ENCODE measurements at places on chromosomes 13 and 19.

GRCh38 chr19:14248578-14249011 lies 42.6 kb upstream of the ADGRL1 start:
- no peak for DNase-seq

DNA sequence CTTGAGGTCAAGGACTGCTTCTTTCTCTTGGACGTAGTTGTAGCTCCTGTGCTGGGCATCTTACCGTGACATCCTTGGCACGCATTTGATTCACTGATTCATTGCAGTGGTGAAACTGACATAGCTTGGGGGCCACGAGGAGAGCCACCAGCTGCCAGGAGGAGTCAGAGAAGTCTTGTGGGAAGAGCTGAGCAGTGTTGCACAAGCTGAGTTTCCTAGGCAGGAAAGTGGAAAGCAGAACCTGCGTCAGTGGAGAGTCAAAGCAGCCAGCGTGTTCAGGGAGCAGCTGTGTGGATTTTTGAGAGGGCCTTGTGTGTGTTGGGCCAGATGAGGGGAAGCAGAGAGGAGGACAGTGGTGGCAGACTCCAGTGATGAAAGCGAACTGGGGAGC lies 5.3 kb upstream of the GPR183 start:
- DNase-seq, result peak; percentile 96

DNA sequence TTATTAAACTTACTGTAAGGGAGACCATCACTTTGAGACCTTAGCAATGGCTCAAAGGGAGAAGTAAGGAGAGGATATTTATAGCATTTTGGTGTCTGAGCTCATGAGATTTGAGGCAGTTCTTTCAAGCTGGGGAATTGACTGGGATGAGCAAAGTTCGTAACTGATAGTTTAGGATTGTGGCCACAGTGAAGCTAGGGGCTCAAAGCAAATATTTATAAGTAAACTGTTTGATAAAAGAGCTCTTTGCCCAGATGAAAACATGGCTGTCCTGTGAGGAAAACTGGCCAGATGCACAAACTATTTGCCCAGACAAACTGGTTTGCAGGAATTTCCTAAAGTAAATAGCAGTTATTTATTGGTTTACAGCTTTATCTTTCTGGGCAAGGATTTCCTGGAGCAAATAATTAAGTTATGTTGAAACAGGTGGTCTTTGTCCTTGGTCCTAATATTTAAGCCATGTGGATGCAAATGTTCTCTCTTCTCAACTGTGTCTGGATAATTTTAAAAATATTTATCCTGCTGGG lies 59.7 kb upstream of the TMTC4 start:
- DNase-seq, result no peak

DNA sequence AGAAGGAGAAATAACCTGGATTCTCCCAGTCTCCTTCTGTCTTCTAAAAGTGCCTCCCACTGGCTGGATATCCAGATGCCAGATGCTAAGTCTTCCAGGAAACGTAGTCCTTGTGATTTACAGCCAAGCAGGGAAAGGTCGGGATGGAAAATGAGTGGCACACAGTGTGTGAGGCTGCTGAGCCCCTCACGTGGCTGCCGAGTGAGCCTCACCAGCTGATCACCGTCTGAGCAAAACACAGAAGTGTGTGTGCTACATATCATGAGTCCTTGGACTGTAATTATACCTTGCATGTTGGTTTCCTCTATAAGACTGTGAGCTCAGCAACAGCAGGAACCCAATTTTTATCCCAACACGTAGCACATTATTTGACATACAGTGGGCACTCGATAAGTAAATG lies 15.1 kb downstream of the LHFPL6 start:
- DNase-seq, result no peak

DNA sequence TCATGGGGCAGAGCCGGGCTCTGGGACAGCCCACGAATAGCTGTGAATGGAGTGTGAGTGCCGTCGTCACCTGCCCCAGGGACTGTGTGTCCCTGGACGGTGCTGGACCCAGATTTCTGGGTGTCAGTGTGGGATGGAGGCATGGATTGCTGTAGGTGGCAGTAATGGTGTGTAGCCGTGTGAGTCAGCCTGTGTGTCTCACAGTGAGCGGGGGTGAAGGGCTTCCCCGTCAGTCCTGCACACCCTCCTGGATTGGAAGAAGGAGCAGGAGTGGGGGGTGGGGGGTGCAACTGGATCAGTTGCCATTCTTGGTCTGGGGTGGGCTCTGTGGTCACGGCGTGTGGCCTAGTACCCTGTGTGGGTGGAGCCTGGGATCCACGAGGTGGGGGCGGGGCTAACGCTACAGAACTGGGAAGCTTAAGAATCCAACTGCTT lies 6.5 kb upstream of the LTBP4 start:
- DNase-seq, result no peak

DNA sequence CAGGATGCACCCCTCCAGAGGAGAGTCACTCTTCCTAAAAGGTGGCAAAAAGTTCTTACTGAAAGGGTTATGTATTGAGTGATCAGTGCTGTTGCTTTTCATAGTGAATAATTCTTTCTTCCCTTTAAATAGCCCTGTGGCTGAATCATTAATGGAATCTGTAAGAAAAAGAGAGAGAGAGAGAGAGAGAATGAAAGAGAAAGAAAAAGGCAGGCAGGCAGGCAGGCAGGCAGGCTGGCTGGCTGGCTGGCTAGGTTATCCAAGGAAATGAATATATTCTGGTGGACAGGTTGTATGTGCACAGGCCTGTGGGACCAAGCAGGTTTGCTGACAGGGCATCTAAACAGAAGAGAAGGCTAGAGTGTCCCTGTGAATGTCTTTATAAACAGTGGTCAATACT lies 100.5 kb downstream of the DLEU7 start:
- no peak for DNase-seq

DNA sequence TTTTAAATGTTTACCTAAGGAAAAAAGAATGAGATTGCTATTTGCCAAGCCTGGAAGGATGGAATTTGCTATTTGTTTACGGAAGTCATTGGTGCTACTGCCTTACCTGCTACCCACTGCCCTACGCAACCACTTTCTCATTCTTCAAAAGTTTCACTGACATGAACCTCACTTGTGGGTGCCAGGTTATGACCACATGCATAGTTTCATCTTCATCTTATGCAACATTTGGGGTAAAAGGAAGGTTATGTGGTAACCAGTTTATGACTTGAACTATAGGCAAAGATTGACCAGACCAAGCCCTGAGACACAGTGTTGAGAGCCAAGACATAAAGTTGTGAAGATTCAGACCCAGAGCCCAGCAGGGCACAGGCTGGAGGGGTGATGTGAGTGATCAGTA lies 142.5 kb downstream of the LACC1 start:
- DNase-seq, result no peak

- no peak for DNase-seq
These were observed 200.2 kb upstream of the SOX1 start for GRCh38 chr13:111866731-111867245.

DNA sequence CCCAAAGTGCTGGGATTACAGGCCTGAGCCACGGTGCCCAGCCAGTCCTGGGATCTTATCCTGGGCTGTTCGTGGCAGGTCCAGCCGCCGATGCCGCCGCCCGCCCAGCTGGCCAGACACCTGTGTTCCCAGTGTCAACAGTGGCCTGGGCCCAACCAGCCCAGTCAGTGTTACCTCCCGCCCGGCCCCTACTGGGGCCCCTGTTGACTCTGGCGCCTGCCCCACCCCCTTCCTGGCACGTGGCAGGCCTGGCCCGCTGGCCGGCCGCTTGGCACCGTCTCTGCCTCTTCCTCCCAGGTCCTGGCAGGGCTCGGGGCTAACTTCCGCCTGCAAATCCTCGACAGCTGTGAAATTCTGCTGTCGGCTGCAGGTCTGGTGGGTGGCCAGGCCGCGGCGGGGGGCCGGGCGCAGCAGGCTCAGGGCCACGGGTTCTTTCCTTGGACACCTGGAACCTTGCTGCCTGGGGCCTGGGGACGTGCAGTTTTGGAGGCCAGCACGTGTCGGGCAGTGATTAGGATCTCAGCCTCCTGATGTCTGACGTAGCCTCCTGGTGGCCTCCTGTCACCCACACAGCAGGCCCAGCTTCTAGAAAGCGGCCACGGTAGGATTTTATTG lies 9.1 kb downstream of the ARID3A start:
- no peak for DNase-seq

GRCh38 chr13:69109891-69110525 lies 997.6 kb upstream of the ATXN8OS start:
- DNase-seq, result no peak

DNA sequence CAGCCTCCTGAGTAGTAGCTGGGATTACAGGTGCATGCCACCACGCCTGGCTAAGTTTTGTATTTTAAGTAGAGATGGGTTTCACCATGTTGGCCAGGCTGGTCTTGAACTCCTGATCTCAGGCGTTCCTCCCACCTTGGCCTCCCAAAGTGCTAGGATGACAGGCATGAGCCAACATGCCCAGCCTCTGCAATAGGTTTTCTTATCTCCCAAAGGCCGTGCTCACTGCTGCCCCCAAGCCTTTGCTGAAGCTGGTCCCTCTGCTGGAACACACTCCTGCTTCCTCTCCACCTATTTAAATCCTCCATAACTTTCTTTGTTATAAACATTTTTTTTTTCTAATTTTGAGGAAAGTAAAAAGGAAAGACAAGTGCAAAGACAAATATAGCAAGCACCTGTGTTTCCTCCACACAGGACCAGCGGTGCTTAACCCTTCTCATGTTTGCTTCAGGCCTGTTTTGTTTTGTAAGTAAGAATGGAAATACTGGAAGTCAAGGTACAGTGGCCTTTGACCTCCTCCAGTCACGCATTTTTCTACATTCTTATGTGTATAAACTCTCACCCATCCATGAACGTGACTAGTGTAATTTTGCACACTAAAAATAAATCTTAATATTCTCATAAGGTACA lies 14.5 kb upstream of the TNFAIP8L1 start:
- DNase-seq, result no peak

DNA sequence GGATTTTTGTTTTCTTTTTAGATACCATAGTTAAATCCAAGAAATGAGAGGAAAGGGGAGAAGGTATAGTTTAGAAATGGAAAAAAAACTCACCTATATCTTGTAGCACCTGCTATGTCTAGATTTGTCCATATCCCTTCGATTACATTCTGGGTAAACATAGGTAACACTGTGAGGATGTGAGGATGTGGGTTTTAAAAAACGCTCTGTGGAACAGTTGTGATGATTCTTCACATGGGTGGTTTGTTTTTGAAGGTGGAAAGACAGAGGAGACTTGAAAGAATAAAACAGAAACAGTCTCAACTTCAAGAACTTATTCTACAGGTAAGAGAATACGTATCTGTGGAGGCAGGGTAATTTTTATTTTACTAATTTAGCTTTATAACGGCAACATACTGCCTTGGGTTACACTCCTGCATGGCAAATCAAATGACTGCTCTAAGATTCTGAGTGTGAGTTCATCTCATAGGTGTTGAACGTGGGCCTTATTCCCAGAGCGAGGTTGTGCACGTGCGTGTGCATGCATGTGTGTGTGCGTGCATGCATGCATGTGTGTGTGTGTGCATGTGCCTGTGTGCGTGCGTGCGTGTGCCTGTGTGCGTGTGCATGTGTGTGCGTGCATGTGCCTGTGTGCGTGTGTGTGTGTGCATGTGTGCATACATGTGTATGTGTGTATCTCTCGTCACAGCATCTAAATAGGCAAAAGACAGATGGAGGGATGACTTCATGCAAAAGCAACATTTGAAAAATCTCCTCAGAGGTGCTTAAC lies 23.5 kb downstream of the ATP4B start:
- DNase-seq, result no peak

DNA sequence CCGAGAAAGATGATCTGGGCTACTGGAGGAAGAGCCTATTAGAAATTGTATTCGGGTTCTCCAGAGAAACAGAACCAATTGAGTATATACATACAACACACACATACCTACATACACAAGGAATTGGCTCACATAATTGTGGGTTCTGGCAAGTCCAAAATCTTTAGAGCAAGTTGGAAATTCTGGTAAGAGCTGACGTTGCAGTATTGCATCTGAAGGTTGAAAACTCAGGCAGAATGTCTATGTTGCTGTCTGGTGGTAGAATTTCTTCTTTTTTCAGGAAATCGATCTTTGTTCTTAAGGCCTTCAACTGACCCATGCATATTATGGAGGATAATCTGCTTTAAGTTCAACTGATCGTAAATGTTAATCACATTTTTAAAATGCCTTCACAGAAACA lies 15.5 kb upstream of the OLFM4 start:
- no peak for DNase-seq

- no peak for DNase-seq
These were observed 120.9 kb downstream of the NUFIP1 start for GRCh38 chr13:44868397-44868796.

DNA sequence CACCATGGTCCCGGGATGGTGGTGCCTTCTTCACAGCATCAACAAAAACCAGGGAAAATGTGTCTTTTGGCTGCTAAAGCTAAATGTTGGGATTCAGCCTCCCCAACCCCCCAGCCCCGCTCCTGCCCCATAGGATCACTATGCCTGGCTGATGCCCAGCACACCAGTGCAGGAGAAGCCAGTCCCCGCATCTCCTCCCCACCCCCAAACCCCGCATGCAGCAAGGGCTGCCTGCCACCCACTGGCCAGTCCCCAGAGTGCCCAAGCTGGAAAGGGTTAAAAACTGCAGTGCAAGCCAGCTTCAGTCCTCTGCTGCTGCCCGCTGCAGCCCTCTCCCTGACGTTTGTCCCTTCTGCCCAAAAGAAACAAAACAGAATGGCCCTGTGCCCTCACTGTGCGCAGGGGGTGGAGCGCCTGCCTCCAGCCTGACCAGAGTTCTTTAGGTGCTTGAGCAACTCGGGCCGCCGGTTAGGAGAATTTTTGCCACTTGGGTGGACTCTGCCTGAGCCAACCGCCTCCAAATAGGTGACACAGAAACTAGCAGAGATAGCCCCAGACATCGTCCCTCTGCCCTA lies 3.7 kb downstream of the CALM3 start:
- no peak for DNase-seq

DNA sequence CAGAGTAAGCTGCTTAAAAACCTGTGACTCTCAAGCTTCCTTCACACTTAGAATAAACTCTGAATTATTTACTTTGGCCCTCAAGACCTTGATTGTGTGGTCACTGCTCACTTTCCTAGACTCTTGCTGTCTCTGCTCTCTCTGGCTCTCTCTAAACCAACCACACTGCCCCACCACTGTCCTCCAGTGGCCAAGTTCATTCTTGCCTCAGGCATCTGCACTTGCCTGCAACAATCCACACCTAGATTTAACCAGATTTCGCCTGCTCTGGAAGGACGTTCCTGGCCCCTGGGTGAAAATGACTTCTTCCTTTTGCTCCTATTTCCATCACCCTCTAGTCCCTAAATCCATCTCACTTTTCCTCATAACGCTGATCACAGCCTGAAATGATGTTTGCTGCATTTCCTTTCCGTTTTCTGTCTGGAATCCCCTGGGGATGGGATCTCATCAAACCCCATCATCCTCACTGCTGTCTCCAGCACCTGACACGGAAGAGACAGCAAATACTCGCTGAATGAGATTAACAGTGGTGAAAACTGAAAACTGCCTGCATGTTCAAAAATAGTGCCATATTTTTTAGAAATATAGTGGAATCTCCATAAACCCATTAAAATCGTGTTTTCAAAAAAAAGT lies 232.6 kb downstream of the UQCRFS1 start:
- no peak for DNase-seq

DNA sequence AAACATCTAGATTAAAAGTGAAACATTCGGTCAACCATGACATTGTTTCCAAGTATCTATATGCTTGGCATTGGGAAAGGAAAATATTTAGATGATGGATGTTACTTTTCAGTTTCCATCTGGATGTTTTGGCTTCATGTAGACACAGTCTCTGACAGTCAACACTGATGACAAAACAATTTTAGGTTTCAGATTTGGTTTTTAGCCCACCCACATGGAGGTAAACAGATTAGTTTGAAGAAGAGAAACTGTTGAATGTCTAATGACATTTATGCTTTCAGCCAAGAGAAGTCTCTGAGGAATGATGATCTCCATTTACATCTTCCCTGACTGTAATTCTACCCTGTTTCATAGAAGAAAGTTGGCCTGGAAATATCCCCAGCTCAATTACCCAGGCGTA lies 379.1 kb downstream of the SLITRK6 start:
- no peak for DNase-seq

All from epithelial cell of proximal tubule (primary cell).